ENCODE measurements at places on chromosomes 5 and 9. TPM values are rescaled to one million over a fixed set of nuclear protein-coding genes. Genes with fewer than 3 reads are reported as not detected.

DNA sequence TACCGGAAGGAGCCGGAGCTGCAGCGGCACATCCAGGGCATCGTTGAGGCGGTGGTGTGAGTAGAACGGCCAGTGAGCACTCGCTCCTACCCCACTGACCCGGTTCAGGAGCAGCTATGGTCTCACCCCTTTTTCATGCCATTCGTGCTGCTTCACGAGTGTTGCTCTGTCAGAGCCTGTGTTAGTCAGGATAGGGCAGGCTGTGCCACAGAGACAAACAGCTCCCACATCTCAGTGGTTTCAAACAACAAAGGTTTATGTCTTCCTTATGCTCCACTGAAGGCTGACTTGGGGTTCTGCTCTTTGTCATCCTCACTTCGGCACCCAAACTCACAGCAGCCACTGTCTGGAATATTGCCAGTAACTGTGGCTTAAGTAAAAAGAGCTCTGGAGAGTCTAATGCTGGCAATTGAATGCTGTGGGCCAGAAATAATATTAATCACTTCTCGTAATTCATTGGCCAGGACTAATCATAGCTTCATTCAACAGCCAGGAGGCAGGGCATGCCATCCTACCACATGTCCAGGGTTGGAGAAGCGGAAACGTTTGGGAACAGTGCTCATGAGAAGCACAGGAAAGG, 28.4 kb downstream of the ARHGEF37 start:
- DNase-seq, result no peak

DNA sequence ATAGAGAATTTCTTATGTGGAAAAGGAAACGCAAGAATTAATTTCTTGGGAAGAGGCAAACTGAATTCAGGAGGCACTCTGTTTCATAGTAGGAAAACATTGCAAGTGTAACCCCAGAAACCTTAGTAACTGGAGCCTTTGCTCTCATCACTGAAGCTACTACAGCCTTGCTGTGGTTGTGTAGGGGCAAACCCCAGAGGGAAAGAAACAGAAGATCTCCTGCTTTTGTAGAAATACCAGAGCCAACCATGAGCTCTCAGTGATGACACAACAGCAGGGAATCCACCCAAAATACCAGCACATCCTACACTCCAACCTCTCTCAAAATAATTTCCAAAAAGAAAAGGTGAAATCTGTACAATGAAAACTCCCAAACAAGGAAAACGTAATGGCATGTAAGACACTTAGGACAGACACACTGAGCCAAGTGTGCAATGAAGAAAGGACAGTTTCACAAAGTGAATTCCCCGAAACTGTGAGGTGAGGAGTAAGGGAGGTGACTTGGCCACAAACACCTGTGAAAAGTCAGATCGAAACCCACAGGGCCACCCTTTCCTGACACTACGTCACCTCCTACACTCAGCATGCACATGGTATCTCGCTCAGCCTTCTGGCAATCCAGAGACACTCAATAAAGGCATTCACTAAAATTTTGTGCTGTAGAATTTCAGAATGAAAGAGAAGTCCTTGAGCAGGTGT, 8.5 kb upstream of the ACSL6 start:
- no peak for DNase-seq

DNA sequence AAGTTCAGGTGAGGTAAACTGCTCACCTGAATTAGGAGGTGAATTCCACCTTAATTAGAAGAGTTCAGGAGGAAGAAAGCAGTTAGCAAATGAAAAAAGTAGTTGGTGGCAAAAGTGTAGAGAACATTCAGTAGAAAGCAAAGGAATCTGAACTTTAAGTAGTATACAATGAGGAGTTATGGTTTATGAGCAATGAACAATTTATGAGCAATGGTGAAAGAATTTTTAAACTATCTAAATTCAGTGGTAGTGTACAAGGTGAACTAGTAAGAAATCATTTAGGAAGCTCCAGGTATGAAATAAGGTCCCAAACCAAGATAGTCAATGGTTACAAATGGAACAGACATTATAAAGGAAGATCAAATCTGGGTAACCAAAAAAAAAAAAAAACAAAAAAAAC, 3.1 kb downstream of the CETN3 start:
- no peak for DNase-seq

- DNase-seq, result no peak
Observed at GRCh38 chr5:146645342-146645741, 129.4 kb upstream of the GPR151 start.

GRCh38 chr9:113258282-113258681, 17.1 kb downstream of the CDC26 start:
- DNase-seq, result no peak

DNA sequence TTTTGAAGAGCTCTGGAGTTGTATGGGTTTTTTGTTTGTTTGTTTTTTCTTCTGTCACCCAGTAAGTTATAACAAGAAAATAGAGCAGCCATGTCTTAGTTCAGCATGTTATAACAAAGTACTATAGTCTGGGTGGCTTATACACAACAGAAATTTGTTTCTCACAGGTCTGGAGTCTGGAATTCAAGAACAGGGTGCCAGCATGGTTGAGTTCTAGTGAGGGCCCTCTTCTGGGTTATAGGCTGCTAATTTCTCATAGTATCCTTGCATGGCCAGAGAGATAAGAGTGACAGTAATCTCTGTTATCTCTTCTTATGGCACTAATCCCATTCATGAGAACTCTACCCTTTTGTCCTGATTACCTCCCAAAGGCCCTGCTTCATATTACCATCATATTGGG, 114.7 kb downstream of the GIN1 start:
- no peak for DNase-seq

- DNase-seq, result no peak
Observed at GRCh38 chr9:136244969-136245218, 718 bp downstream of the QSOX2 start.

DNA sequence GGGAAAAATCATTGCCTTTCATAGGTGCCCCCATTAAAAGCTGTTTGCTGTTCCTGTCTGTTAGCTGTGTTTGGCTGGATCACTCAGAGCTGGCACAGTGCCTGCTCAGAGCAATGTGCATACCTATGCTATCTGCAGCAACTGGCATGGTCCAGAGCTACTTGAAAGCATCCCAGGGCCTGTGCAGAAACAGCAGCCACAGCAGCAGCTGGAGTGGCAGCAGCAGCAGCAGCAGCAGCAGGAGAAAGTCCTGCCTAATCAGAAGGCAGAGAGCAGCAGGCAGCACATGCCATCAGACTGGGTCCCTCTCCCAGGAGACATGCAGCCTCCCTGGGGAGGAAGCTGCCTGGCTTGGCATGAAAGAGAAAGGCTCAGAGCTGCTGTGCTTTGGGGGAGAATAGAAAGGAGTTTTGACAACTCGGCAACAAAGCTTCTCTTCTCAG, 243.8 kb upstream of the WWC1 start:
- DNase-seq, result no peak

DNA sequence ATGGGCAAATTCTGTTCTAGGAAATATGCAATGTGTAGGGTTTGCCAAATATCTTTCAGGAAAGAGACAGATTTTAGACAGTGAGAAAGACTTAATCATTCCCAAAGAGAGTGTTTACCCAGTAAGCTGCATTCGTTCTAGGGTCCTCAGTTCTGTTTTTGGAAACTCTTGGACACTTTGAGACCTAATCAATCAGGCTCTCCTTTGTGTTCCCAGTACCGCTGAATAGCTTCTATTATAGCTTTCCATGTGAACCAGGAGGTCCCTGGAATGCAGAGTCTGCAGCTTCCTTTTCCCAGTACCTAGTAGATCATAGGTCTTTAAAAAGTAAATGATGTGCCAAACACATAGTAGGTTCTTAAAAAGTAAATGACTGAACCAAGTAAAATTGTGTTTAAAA, 11.4 kb upstream of the SPINK1 start:
- DNase-seq, result no peak

DNA sequence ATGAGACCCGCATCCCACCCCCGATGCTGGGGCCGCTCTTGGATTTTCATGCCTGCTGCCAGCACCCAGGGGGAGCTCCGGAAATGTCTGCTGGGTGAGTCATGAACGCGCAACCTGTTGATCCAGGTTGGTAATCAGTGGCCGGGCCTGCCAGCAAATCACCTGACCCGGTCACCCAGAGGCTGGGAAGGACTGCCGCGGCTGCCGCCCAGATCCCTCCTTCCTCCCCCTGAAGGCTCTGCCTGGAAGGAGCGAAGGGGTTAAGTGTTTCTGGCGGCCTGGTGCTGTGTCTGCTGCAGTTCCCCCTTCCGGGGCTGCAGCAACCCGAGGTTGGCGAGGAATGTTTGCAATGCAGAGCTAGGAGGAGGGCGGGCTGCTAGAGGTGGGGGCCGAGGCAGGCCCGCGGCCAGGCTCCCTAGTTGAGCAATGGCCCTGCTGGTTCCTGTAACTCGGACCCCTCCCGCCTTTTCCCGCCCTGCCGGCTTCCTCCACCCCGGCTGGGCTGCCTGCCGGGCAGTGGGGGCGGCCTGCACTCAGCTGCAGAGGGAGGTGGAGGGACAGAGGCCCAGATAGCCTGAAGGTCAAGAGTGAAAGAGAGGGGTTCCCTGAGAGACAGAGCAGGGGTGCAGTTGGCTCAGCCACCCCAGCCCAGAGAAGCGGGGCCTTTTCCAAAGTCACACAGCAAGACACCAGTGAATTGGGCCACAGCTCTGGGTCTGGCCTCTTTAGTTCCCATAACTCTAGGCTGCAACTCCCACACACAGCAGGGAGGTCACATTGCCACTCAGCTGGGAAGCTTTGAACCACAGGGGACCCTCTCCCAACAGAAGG, 156.3 kb upstream of the IER5L start:
- peak; percentile 94 for DNase-seq

DNA sequence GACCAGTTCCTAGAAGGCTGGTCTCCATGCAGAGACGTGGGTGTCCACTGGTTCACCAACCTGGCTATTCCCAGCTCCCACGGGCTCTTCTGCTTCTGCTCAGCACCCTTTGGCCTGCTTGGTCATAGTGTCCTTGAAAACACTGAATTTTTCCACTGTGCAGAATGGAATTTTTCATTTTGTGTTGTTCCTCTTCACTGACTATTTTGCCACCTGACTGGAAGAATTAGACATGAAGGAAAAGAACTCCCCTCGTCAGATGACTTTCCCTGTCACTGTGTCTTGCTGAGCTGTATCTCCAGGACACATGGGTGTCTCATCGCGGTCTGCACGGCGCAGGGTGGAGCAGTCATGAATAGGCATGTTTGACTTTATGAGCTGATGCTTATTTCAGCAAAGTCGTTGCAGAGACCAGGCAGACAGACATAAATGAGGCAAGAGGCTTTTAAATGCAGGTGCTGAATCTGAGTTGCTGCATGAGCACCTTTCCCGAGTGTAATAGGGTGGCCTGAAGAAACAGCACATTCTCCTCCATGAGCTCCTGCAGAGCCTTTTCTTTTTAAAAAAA, 50.2 kb upstream of the SEMA4D start:
- no peak for DNase-seq

DNA sequence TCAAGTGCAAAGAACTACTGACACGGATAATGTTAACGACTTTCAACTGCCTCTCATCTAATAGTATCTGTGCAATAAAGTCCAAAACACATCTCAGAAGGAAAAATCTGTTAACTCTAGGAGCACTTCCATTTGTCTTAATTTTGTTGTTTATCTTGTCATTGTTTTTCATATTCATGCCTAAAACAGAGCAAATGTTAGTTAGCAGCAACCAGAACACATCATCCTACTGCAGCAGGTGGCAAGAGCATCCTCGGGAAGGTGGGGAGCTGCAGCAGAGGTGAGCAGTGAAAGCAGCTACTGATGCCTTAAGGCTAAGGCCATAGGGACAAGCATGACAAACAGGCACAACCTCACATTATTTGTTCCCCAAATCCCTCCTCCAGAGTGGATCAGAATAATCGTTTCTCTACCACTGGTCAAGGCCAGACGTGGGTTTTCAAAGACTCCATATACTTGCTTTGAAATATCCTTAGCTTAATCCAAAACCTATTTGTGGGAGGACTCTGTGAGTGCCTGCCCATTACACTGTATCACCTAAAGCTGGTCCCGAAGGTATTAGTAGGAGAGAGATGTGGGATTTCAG, 1.0 kb downstream of the HMGCS1 start:
- DNase-seq, result no peak

GRCh38 chr9:12838546-12838945, 63.7 kb downstream of the LURAP1L start:
- no peak for DNase-seq

- no peak for DNase-seq
Observed at GRCh38 chr9:93024986-93025630, 33.4 kb upstream of the SUSD3 start.

DNA sequence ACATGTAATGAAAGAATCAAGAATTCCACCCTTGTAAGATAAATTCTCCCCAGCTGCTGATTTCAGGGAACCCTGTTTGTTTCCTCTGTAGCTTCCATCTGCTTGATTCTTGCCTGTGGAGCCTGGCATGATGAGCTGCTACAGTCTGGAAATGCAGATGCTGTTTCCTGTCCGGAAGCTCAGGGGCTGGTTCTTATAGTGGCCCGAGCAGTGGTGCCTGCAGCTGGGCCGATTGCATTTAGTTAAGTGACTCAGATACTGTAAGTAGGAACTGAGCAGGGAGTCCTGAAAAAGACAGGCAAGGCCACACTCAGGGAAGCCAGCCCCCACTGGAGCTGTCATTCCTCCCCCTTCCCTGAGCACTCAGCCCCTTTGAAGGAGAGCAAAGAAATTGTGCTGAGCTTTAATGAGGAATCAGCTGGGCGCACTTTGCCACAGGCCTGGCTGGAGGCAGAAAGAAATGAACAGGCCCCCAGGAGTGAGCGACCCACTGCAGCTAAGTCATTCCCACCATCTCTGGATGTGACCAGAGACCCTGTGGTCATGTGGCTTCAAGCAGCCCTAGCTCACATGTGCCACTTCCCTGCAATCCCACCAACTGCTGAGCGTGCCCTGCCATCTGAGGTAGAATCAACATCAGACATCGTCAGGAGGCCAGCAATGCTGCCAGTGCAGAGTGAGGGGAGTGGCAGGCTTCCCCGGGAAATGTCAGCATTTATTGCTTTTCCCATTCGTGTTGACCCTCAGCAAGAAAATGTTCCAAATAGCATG, 206.0 kb upstream of the WWC1 start:
- DNase-seq, result no peak

DNA sequence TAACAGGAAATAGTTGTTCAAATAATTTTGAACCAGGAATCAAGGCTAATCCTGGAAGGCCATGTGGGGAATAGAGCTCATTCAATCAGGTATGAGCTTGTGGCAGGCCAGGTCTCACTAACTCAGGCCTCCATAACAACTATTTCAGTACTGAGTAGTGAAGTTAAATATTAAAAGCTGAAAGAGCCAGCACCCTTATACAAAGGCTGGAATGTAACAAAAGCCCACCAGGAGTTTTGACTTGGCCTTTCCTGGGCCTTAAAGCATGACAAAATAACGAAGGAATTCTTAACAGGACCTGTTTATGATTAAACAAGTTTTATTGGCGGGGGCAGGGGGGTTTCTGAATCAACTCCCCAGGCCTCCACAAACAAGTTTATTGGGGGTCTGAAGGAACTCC, 1146.7 kb downstream of the CDH9 start:
- DNase-seq, result no peak

- DNase-seq, result no peak
Observed at GRCh38 chr9:806285-807156, 35.0 kb upstream of the DMRT1 start.

PRRX2 gene
- polyA plus RNA-seq, result 0.87 TPM

NOXA1 gene
- polyA plus RNA-seq, result 6.0 TPM

WASHC1 gene
- polyA plus RNA-seq, result 24.2 TPM

PCDHB3 gene
- polyA plus RNA-seq, result 3.9 TPM

IRX2 gene
- 29.6 TPM for polyA plus RNA-seq

CD274 gene
- 0.80 TPM for polyA plus RNA-seq

NUP188 gene
- 45.1 TPM for polyA plus RNA-seq

SLC45A2 gene
- 0.47 TPM for polyA plus RNA-seq

All from renal cortex interstitium (tissue), 15 donors.